ENCODE measurements at places on chromosomes 11 and 22.
A peak's percentile ranks its signal among the peaks of the same experiment; 100 is the strongest.

DNA sequence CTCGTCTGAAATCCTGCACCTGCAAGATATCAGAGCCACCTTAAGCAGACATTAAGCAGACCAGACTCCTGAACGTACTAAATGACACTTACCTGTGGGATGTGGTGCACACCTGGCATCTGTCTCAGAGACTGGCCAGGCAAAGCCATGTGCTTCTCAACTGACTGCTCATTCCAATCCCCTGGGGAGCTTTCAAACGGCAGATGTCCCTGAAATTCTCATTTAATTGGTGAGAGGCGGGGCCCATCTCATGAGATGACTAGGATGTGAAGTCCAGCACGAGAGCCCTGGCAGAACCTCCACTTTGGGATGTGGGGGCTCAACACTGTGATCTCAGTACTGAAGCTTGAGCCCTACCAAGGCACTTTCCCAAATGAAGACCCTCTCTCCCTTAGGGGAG is 84.9 kb upstream of the HMGXB4 start:
- no peak for DNase-seq

- no peak for DNase-seq
Measured at GRCh38 chr11:6825231-6825744, 20.2 kb upstream of the OR10A5 start.

DNA sequence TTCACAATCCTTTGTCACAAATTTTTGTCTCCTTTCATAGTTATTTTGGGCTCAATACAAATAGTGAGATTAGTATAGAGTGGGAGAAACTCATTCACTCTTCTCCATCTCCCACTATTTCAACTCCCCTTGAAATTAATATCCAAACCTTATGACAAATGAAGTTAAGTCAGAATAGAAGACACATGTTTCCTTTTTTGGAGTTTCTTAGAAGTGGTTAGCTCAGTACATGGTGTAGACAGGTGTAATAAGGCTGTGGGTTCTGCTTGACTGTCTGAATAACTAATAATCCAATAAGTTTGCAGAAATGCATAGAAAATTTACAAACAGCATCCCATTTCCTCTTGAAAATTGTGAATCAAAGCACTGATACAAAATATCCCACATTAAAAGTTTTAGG is 10.8 kb upstream of the HSPA8 start:
- DNase-seq: no peak

DNA sequence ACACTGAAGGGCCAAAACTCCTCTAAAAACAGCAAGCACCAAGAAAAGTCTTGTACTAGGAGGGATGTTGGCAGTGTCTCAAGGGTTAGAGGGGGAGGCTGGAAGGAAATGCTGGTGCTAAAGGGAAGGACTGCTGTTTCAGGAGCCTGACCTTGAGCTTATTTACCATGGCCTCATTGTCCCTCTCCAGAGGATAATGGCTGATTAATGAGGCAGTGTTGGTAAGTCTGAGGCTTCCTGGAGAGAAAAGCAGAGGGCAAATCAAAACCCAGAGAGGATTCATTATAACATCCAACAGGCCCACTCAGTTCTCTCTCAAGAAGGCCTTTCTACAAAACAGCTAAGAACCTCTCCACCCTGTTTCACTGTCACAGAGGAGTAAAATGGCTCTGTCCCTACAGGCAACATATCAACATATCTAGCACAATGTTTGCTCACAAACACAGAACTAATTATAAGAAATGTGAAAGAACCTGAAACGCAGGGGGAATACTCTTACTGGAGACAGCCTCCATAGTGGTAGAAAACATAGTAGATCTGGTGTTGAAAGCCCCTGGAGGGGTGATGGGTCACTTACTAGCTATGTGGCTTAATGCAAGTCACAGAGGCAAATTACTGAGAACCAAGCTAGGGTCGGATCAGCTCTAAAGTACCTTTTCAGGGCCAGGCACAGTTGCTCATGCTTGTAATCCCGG is 31.4 kb downstream of the NUMA1 start:
- DNase-seq: no peak

- no peak for DNase-seq
Measured at GRCh38 chr22:20315337-20316216, 4.3 kb downstream of the DGCR6L start.

DNA sequence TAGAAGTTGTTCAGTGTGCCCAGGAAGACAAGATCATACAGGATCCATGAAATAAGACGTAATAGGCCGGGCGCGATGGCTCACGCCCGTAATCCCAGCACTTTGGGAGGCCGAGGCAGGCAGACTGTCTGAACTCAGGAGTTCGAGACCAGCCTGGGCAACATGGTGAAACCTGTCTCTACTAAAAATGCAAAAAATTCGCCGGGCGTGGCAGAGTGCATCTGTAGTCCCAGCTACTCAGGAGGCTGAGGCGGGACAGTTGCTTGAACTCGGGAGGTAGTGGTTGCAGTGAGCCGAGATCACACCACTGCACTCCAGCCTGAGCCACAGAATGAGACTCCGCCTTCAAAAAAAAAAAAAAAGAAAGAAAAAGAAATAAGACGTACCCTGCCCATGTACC is 56.7 kb downstream of the APOL3 start:
- DNase-seq: no peak

GRCh38 chr11:109864151-109864661 is 229.0 kb upstream of the ZC3H12C start:
- DNase-seq: no peak

DNA sequence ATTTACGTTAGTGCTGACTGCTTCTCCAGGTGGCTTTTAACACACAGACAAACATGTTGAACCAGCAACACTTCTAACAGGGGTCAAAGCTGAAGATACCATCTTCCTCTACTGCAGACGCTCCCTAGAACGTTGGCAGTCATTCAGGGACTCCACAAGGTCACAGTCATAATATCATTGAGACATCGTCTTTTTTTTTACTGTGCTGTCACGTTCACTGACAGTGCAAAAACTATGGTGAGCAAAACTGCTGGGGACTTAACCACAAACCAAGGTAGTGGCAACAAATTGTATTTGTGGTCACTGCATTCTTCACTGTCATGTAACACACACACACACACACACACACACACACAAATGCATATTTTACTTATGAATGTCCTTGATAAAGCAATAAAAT is 244.9 kb downstream of the CASP12 start:
- DNase-seq: peak; percentile 17

DNA sequence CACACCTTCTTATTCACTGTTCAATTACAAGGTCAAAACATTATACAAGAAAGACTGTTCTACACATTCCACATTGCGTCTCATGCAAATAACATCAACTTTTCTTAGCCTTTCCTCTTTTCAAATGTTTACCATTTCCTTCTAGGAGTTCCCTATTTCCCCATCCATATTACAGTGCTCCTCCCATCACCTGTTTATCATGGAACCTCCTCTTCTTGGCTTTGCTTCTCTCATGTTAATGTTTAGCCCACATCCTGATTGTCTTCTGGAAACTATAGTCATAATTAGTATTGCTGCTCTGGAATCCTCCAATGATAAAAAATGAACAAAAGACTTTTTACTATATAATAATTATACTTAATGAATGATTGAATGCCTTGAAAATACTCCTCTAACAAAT is 21.3 kb downstream of the OR52E1 start:
- DNase-seq: no peak
